ENCODE measurements at places on chromosomes 2 and 18.

DNA sequence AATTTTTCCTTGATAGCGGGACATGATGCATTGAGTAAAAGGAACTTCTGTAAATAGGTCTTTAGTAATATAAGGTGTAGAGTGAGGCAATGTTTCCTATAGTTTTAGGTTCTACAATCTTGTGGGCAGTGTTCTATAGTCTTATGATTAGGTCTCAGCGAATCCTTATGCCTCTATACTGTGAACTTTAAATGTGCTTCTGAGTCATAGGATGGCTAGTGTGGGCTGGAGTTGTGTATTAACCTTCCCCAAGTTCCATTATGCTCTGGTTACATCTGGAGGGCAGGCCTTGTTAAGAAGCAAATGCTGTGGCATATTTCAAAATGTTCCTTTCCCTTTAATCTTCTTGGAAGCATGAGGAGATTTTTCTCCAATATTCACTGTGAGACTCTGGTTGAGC, 73.5 kb downstream of the ROCK2 start:
- DNase-seq: no peak

DNA sequence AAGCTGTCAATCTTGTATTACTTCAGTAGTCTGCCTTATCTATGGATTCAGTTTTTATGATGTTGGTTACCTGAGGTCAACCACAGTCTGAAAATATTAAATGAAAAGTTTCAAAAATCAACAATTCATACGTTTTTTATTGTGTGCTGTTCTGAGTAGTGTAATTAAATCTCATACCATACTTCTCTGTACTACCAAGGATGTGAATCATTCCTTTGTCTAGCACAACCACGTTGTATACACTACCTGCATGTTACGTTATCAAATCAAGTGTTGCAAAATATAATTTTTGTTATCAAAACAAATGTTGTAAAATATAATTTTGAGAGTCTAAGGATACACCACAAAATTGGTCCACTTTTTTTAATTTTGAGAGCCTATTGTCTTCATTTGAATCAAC, 590.2 kb upstream of the SETBP1 start:
- no peak for DNase-seq

GRCh38 chr2:3233877-3234276, 143.7 kb downstream of the EIPR1 start:
- DNase-seq: no peak

GRCh38 chr2:241195506-241196130, 7.1 kb downstream of the ANO7 start:
- DNase-seq: no peak

- DNase-seq: no peak
Measured at GRCh38 chr2:234252772-234253171, 202.3 kb downstream of the SPP2 start.

GRCh38 chr2:5546181-5546580, 146.0 kb upstream of the SOX11 start:
- no peak for DNase-seq

- no peak for DNase-seq
Measured at GRCh38 chr2:226589043-226589442, 210.6 kb downstream of the IRS1 start.

- DNase-seq: no peak
Measured at GRCh38 chr18:30486856-30487255, 555.7 kb downstream of the DSC3 start.

- DNase-seq: no peak
Measured at GRCh38 chr2:71190656-71191569, 36.0 kb downstream of the PAIP2B start.

- no peak for DNase-seq
Measured at GRCh38 chr2:3647246-3647645, 10.8 kb upstream of the ALLC start.

- DNase-seq: no peak
Measured at GRCh38 chr2:48362515-48362914, 167.4 kb upstream of the STON1 start.

DNA sequence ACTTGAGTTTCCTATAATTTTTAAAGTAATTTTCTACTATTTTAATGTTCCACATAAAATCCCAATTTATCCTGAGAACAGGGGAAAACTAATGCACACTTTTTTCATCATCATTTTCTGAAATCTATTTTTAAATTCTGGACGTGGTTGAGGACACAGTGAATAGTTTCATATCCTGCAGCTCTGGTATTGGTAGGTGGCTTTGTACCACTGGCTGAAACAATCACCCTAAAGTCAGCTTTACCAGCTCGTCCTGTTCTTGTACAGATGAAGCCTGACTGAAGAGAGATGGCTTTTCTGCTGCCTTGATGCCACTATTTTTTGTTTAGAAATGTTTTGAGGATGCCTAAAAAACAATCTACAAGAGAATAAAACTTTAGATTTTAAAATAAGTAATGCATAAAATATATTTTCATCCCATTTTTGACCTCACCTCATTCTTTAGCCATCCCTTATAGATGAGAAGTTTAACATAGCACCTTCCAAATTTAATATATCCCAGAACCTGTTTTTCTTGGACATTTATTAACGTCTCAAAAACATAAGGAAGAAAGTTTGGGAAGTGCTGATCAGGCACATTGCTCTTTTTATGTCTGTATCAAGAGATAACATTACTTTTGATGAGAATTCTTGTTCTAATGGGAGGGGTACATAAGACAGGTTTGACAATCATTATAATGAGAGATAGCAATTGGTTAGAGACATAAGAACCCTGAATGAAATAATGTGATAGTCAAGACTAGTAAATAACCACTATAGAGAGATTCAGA, 80.9 kb downstream of the GALNT1 start:
- no peak for DNase-seq

GRCh38 chr2:180474716-180475115, 467.6 kb upstream of the CWC22 start:
- no peak for DNase-seq

- no peak for DNase-seq
Measured at GRCh38 chr2:37563375-37564015, 107.9 kb downstream of the CDC42EP3 start.

DNA sequence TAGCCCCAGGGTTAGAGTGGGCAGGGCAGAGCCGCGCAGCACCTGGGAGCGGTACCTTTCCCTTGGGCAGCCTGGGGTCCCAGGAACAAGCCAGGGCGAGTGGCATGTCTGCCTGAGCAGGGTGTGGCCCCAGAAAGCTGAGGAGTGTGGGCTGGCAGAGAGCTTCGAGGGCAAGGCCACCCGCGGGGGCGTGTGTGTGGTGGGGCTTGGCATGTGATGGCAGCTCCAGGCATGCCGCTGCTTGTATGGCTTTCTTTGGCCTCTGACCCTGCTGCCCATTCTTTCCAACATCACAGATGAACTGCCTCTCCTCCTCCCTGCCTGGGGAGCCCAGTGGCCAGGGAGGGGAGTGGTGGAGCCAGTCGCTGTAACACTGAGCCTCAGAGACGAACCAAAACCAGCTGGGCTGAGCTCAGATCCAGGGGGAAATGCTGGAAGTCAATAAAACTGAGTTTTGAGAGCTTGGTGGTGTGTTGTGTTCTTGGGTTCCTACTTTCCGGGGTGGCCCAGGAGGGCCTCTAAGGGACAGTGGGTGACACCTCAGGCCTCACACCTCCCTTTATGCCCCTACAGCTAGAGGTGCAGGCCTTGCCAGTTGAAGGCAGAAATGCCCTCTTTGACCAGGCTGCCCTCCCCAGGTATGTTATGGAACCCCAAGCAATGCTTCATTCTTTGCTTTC, 7.4 kb downstream of the DNAJB2 start:
- DNase-seq: no peak

DNA sequence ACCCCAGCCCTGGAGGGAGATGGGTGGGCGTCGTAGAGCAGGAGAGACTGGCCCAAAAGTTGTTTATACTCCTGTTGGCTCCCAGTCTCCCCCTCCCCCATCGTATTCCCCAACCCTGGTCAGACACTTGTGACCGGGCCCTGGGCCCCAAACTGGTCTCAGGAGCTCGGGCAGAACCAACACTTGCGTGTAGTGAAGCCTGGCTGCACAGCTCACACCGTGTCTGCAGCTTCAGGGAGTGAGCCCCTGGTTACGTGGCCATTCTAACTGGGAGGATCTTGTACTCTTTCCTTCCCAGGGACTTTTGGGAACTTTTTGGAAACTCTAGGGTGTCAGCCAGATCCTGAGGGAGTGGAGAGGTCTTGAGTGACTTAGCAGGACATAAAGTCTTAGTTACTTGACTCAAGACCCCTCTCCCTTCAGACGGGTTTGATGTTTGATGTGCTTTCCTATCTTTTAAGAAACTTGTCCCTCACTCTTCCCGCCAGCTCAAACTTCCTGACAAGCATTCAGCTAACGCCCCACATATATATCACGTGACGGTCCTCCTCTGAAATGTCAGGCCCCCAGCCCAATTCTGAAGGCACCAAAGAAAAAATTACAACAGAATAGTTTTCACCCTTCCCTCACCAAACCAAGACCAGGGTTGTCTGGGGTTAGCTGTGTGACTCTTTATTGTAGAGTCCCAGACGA, 2.3 kb downstream of the PKDCC start:
- DNase-seq: no peak

GRCh38 chr2:181356526-181357130, 100.6 kb upstream of the ITGA4 start:
- DNase-seq: no peak

- no peak for DNase-seq
Measured at GRCh38 chr2:69977186-69977585, 15.8 kb upstream of the ASPRV1 start.

DNA sequence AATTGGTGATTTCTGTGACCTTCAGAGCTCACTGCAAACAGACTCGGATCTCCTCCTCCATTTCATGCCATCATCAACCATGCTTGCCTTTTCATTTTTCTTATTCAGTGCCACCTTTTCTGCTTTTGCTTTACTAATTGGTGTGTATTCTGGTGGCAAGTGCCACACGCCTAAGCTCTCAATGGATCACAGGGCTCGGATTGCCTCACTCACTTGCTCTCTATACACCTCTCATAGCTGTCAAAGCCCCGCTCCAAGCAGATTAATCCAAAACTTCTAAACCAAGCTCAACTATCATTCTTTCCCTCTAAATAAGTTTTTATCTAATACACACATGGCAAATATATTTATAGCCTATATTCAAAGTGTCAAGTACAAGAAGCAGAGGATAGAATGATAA, 86.4 kb downstream of the PLEKHM3 start:
- no peak for DNase-seq

DNA sequence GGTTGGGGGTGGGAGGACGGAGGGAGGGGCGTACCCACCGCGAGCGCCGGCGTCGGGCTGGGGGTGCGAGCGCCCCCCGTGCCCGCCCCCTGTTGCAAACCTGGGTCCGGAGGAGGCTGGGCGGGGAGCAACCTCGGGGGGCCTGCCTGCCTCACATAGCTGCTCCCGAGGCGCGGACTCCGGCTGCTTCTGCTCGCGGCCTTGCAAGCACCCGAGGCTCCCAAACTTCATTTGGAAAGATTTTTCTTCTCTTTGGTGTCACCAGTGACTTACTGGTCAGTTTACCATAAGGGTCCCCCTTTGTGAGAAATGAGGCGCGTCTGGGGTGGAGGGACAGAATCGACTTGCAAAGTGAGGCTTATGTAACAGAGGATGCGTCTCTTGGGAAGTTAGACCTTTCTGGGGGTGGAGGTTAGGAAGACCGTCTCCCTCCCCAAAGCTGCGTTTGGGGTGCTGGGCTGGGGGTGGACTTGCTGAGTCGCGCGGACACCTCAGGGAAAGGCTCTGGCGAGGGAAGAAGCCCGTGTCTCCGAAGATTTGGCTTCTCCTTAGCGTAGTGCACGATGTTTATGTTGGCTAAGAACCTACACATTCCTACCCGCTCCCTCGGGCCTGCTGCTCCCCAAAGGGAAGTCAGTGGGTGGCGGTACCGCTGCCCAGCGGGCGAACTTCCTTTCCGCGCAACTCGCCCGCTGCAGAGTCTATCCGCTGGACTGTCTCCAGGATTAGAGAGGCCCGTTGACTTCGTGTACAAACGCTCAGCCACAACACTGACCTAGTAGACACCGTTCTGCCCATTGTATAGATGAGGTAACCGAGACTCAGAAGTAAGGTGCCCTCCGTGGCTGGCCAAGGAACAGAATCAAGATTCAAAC, 559 bp downstream of the TMEM37 start:
- no peak for DNase-seq

- DNase-seq: no peak
Measured at GRCh38 chr18:11500153-11501122, 109.0 kb upstream of the SLC35G4 start.

DNA sequence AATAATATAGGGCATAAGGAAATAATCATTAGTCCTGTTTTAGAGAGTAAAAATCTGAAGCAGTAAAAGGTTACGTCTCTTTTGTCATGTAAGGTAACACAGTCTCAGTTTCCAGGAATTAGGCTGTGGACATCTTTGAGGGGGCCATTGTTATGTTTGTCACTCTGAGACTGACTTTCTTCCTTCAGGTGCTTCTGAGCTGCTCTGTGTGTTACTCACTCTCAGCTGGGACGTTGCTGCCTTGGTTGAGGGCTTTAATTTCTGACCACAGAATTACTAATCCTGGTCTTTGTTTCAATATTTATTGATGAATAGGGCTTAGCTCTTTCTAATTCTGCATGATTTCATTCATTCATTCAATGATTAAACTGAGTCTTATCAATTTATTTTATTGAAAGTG, 55.9 kb upstream of the SLC38A11 start:
- DNase-seq: no peak

DNA sequence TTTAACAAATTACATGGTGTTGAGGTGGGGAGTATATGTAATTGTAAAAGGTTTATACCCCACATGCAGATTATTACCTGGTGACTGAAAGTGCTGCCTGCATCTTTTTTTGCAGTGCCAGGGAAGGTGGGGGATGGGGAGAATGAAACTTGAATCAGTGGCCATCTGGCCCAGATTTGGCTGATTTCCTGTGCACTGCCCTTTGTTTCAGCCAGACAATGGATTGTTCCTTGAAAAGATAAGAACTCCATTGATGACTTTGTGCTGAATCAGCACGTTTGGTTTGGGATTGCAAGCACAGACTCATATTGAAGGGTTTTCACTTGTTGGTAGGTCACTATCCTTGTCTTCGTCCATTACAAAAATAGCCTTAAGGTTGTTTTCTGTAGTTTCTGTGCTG, 20.9 kb downstream of the GREB1L start:
- no peak for DNase-seq

DNA sequence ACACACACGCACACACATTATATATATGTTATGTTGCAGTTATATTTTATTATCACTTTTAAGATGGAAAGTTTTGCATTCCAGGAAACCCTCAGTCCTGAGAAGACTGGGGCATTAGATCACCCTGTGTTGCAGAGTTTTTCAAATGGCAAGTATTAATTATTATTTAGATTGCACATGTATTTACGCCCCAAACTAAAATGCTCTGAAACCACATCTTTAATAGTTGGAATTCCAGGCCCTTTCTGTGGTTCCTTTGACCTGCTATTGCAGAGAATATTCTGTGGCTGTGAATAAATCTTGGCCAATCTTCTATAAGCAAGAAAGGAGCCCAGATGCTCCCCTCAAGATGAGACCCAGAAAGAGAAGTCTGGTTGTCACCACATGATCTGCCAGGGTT, 427.0 kb upstream of the TNP1 start:
- DNase-seq: no peak

- no peak for DNase-seq
Measured at GRCh38 chr2:188746727-188747126, 227.4 kb upstream of the COL3A1 start.

- DNase-seq: peak; percentile 15
Measured at GRCh38 chr2:172972005-172972619, 103.5 kb upstream of the MAP3K20 start.

GRCh38 chr2:120239488-120240287, 13.0 kb upstream of the RALB start:
- DNase-seq: no peak

GRCh38 chr2:119766944-119767343, 7.2 kb downstream of the PTPN4 start:
- DNase-seq: no peak
